ENCODE measurements at places on chromosomes 5 and 9.

DNA sequence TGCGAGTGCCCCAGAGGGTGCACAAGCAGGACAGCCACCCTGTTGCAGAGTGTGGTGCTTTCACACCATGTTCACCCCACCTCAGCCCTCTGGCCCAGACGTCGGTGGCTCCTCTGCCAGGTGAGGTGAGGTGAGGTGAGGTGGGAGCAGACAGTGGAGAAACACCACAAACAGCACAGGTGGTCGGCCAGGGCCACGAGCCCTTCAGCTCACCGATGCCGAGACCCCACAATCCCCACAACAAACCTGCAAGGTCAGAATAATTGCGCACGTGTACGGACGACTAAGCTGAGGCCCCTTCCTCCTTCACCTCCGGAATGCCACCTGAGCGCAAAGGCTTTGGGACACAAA is 10.5 kb downstream of the BRD3 start:
- DNase-seq: peak; percentile 43

DNA sequence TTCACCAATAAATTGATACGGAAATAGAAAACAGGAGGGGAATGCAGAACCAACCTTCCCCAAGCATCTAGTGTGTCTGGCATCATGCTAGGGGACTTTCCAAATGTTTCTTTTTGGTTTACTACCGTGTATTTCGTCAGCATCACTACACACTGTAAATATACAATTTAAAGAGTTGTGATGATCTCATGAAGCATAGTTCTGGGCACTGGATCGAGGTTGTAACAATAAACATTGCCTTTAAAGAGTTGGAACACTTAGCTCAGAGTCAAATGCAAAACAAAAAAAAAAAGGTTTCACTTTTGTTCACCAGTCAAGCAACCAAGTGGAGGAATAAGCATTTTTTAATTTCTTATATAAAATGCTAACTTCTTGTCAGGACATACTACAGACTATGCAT is 2.9 kb upstream of the SCAI start:
- no peak for DNase-seq

DNA sequence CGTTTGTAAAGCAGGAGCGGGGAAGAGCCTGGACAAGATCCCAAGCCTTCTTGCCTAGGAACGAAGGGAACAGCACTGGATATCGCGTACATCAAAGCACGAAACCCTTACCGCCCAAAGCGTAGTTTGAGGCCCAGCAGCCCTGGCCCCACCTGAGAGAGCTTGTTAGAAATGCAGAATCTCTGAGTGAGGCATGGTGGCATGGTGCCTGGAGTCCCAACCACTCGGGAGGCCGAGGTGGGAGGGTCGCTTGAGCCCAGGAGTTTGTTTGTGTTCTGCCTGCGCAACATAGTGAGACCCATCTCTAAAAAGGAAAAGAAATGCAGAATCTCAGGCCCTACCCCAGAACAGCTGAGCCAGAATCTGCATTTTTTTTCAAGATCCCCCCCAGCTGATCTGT is 90.6 kb downstream of the AMBP start:
- no peak for DNase-seq

GRCh38 chr5:105739732-105740131 is 1931.0 kb downstream of the EFNA5 start:
- DNase-seq: no peak

GRCh38 chr9:113794721-113795120 is 81.4 kb upstream of the ZNF618 start:
- DNase-seq: no peak
